ENCODE measurements at places on chromosomes 5 and 9.

GRCh38 chr5:5360941-5361520 is 61.4 kb upstream of the ICE1 start:
- no peak for DNase-seq

DNA sequence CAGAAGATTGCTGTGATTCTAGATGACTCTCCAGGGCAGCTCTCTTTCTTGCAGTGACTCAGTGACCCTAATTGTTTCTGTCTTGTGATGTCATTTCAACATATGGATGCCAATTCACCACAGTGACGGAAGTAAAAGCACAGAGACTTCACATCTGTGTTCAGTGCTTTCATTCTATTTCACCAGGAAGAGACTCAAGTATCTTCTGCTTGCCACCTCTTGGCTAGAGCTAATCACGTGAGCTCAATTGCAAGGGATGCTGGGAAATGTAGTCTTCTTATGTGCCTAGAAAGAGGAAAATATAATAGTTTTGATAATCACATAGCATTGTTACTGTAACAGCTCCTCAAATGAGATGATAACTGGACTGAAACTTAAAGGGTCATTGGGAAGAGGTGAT is 453.3 kb upstream of the KLF4 start:
- no peak for DNase-seq

- no peak for DNase-seq
Observed at GRCh38 chr9:34369636-34370035, 7.1 kb downstream of the MYORG start.

DNA sequence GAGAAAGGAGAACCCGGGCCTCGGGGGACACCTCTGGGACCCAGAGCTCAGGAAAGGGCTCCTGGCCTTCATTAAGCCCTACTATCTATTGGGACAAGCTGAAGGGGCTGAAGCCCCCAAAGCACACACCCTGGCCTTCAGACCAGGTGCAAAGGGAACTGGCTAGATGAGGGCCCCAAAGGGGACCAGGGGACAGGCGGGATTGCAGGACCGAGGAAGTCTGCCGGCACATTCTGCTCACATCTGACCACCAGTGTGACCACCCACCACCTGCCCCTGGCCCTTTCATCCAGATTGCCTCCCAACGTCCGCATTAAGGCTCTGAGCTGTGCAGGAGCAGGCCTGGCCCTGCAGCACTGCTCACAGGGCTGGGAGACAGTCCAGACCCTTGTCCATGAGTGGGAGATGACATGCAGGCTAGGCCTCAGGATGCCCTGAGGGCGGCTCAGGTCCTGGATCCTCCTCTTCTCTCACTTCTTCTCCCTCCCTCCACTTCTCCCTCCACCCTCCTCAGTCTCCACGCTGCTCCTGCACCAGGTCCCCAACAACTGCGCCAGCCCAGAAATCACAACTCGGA is 19.2 kb downstream of the PSD2 start:
- no peak for DNase-seq

DNA sequence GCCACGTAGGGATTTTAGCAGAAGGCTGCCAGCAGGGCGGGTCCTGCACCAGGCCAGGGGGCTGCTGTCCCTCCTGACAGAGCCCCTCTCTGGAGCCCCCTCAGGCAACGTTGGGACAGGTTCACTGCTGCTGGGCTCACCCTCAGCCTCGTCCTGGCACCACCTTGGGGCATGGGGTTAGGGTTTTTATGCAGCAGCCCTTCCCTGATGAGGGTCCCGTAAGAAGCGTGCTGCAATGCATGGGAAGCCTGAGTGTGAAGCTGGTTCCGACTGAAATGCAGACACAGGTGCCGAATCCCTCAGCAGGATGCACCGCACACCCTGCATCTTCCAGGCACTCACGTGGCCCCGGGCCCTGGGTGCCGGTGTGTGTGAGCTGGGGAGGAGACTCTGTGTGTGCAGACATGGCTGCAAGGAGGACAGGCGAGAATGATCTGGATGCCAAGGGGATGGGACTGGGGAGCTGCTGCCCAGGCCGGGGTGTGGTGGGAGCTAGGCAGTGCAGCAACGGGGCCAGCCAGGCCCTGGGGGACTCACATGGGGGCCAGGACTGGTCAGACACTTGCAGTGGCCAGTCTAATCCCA is 27.1 kb downstream of the ZDHHC11B start:
- DNase-seq: no peak

GRCh38 chr5:151125421-151125820 is 32.2 kb downstream of the ANXA6 start:
- DNase-seq: no peak

DNA sequence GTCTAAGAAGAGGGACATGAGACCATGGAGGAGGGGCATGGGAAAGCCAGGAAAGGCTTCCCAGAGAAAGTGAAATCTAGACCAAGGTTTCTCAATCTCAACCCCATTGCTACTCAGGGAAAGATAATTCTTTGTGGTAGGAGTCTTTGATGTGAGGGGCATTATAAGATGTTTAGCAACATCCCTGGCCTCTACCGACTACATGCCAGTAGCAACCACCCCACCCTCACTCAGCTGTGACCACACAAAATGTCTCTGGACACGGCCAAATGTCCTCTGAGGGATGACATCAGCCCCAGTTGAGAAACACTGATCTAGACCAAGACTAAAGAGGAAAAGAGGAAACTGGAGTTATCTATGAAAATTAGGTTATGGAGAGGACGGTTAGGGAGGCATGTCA is 298.5 kb upstream of the KIF2A start:
- DNase-seq: no peak

GRCh38 chr5:168879929-168880328 is 300.8 kb upstream of the PANK3 start:
- DNase-seq: no peak

DNA sequence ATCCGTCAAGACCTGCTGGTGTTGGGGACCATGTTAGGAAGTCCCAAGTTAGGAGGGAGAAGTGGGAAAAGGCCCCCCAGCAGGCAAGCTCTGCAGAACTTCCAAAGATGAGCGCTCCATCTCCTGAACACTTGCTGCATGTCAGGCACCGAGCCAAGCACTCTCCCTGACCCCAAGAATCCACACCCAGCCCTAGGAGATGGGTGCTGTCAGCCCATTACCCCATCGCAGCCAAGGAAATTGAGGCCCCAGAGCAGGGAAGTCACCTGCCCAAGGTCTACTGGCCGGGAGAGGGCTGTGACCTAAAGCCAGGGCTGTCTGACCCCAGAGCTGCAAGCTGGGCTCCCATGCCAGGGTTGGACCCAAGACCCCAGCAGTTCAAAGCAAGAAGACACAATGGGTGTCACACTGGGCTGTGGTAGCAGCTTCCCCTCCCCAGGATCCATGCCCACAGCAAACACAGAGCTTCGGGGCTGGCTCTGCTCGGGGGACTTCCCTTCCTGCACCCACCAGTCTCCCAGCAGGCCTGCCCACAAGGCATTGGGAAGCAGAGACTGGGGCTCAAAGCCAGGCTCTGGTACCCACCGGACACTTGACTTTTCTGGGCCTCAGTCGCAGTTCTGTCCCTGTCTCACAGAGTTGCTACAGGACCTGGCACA is 13.5 kb downstream of the EEIG1 start:
- DNase-seq: no peak

DNA sequence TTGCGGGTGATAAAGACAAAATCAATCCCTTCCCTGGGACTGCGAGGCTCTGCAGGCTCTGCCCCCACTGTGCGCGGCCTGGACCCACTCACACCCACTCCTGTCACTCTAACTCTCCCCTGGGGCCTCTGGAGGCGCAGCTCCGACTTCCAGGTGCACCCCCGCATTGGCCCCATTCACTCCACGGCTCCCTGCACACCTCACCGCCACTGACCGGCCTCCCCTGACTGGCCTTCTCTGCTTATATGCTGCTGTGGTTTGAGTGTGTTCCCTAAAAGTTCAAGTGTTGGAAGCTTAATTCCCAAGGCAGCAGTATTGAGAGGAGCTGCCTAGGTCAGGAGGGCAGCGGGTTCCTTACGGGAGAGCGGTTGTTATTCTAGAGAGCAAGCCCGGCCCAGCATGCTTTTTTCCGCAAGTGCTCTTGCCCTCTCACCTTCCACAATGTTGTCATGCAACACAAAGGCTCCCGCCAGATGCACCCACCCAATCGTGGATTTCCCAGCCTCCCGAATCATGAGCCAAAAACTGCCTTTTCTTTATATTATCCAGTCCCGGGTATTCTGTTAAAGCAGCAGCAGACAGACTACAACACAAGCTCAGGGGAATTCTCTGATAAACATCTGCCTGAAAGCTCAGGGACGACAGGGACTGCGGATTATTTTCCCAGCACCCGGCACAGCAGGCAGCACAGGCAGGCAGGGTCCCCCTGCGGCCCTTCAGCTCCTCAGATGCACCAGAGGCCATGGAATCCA is 73.5 kb upstream of the LRRTM2 start:
- no peak for DNase-seq

DNA sequence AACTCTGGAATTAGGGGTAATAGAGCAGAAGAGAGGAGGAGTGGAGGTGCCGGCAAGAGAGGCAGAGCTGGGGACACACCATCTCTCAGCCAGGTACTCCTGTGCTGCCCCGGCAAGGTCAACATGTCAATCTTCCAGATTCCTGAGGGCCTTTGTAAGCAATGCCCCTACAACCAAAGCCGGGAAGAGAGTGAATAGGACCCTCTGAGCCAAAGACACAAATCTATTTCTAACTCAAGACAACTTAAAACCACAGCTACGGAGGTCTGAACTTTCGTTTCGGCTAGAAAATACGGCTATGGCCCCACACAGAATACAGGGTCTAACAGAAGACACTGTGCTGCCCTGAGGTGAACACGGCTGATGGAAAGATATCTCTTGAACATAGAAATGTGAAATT is 66.6 kb downstream of the SERINC5 start:
- DNase-seq: no peak

GRCh38 chr5:95727764-95728191 is 3.4 kb upstream of the RHOBTB3 start:
- DNase-seq: peak; percentile 35

- DNase-seq: no peak
Observed at GRCh38 chr5:178338126-178338749, 105.6 kb upstream of the PHYKPL start.

DNA sequence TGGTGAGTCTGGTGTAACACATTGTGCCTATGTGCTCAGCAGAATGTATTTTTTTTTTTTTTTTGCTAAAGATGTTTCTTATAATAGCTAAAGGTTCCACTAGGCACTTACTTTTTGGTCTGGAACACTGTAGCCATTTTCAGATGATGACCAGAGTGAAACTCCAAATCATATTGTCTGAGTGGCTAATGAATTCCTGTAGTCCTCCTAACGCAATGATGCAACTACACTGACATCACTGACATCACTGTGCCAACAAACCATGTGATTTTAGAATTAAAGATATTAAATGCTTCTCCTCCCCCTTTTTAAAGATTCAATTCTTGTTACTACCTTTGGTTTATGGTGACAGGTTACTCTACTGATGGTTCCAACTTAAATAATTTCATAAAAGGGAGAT is 28.8 kb downstream of the JAKMIP2 start:
- no peak for DNase-seq

DNA sequence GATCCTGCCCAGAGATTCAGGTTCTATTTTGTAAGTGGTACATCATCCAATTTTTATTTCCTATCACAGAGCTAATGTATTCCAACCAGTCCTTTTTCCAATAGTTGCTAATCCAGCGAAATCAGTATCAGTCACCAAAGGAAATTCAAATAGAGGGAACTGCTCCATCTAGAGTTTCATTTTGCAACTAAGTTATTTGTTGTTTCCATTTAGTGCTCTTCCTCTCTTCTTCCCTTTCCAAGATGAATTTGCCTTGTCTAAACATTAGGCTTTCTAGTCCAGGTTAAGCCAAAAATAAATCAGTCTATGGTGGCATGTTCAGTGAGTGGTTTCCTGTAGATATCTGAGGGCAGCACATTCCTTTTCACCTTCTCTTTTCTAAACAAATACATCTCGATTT is 79.8 kb upstream of the SPATA31D4 start:
- no peak for DNase-seq

DNA sequence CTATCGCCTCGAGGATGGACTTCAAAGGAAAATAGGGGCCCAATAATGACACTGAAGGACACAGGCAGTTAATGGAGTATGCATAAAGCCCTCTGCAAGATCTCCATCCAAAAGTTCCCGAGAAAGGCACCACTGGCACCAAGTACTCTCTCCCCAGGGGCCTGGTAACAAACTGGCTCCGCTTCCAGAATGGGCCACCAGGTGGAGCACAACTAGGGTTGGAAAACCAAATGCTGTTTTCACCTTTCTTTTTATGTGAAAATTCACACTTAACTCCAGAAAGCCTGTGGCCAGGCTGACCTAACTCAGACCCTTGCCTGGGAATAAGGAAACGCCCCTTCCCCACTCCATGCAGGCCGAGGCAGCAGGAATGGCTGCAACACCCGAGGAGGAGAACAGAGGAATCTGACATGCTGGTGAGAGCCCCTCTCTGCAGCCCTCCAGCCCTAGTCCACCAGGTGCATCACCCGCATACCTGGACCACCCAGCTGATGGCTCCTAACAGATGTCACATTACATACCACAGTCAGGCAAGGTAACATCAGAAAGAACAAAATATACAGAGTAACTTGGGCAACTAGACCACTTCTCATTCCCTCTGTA is 42.8 kb downstream of the CAMSAP1 start:
- peak; percentile 88 for DNase-seq

- no peak for DNase-seq
Observed at GRCh38 chr9:27129221-27129620, 20.2 kb downstream of the TEK start.

- no peak for DNase-seq
Observed at GRCh38 chr5:96228408-96228807, 204.6 kb downstream of the PCSK1 start.

DNA sequence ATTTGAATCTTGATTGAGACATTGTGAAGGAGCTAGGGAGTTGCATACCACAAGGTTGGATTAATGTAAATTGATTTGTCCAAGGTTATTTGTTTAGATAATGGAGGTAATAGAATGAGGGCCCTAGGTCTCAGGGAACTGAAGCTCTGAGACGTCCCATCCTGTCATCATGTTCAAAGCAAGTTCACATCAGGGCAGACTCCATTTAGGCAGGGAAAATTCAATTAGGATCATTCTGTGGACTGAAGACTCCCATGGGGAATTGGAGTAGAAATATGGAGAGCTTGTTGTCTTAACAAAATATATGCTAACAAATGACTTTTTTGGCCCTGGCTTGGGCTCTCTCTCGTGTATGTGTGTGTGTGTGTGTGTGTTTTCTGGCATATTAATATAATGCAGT is 722.0 kb upstream of the ADAMTS16 start:
- DNase-seq: no peak

DNA sequence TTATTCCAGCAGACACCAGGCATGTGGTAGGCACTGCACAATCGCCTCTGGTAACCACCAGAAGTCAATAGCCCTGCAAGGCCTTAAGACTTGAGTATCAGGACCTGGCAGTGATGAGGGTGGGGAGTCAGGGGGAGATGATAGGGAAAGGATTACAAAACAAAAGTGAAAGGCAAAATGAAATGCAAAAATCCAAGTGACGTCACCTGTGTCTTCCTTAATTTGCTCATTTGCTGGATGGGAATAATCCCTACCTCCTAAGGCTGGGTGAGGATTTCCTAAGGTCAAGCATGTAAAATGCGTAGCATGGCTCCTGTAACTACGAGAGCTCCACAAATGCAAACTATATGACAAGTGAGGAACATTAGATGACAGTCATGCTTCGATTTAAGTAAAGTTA is 58.4 kb downstream of the FOXI1 start:
- no peak for DNase-seq
